Activated CD8-positive, alpha-beta memory T cell treated with anti-CD3 and anti-CD28 coated beads for 4 hours (primary cell): ENCODE measurements at places on chromosomes 3 and 15.

GRCh38 chr15:51085764-51086163, 8.9 kb downstream of the TNFAIP8L3 start:
- no peak for DNase-seq

DNA sequence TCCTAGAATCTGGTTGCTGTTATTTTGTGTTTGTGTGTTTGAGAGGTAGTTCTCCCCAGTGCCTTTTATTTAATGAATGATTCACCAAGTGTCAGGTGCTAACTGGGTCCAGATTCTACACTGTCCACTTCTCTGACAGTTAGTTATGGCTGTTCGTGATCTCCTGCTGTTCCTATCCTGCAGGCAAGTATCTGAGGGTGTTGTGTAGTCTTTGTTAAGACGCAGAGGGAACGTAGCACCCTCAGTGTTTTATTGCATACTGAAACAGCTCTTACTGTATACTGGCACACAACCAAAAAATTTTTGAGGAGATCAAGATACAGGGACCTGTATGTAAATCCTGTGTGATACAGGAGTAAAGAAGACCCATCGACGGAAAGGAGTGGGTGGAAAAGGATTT, 1271.3 kb downstream of the ROBO1 start:
- DNase-seq: no peak

DNA sequence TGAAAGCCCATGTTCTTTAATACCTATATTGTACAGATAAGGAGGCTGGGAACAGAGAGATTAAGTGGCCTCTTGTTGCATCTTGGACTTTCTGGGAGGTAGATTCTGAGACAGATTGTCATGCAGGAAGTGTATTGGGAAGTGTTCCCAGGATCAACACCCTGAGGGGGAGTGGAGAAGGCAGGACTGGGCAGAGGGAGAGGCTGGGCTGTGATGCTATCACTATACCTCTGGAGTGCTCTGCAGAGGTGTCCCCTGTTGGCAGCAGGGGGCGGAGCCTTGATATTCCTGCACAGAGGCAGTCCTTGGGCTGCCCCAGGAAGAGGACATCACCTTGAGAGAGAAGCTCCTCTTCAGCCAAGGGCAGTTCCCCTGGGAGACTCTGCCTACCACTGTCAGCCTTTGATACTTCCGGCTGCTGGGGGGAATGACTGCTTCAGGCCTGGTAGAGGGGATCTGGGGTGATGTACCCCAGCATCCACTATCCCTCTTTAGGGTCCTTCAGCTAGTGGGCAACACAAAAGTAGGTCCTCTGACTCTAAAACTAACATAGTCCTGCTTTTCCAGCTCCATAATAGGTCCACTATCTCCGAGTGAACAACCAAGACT, 97.4 kb upstream of the RNU6-1 start:
- DNase-seq: no peak

DNA sequence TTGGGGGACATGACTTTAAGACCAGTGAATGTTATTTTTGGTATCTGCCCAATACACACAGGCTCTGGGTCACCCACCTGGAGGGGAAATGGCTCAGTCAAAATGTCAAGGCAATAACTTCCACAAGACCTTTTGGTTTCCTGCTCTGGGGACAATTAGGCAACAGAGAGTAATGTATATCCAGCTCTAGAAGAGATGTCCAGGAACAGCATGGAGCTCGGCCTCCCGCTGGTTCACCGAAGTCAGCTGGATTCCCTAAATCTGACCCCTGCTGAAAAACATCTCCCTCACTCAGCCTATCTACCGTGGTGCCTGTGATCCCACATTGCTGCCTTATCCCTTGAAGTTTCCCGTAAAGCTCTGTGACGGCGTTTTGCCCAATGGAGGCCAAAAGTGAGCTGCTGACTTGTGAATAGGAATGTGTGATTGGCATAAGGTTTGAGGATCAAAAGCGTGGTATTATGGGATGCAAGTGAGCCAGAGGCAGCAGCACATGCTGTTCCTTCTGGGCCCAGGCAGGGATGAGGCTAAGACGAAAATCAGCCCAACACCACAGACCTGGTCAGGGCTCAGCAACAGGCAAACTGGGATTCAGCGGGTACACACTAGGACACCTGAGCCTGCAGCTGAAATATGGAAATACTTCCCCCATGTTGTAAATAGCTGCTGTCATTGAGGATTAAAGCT, 47.2 kb upstream of the SLC6A11 start:
- DNase-seq: no peak

DNA sequence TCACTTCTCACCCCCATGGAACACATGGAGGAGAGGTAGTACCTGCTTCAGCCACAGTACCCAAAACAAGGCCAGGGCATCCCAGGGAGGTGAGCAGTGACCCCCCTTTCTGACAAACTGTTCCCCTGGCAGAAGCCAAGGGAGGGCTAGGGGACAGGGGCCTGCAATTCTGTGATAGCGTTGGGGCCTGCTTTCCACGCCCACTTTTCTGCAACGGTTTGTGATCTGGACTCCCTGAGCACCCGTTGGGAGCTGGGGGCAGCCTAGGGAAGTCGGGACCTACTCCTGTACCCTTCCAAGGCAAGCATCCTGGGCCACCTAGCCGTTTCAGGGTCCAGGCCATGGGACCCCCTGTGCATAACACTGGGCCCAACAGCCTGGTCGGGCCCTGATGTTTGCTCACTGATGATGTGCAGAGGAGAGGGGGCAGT, 996 bp upstream of the DNAJA4 start:
- no peak for DNase-seq

DNA sequence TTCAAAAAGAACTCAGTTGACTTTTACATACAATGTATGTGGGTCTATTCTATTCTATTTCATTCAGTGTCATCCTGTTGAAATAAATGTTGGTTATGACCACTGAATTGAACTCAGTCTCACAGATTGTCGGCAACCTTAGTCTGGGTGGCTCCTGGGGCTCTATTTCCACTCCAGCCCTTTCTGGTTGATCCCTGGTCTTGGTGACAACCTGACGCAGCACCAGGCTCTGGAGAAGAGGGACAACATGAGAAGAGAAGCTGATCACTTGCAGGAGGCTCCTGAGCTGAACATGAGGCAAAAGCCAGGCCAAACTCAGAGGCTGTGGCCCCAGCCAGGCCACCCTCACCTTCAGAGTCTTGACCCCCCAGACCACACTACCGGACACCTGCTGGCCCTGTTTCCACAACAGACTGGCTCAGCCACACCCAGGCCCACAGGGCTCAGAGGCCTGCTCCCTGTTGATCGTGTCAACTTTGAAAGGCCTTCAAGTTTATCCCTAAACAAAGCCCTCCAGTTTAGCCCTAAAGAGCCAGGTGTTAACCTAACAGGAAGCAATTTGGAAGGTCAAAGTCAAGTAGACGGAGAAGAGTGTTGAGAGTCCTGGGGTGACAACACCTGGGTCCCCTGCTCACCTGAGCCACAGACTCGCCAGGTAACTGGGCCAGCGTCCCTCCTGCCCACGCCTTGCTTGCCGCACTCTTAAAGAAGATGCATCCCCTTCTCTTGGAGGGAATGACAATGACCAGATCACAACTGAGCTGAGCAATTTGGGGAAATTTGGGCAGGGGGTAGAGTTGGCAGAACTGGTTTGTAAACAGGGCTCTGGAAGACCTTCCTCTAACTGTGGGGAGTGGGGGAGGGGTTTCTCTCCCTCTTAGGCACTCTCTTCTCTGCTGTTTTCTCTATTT, 15.4 kb upstream of the MUC20 start:
- DNase-seq: no peak

DNA sequence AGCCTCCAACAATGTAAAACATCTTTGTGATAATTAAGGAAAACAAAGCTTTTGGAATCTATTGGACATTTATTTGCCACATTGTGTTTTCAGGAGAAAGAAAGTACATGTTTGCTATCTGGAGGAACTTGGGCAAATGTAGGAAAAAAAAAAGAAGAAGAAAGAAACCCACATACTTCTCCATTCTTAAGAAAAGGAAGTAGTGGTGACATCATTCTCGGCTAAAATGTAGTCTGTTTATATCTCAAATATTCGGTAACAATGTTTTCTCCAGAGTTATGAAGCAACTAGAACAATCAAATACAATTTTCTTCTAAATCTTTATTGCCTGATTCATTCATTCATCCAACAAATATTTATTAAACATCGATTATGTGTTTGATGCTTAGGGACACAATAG, 2.3 kb upstream of the TGFBR2 start:
- no peak for DNase-seq

- DNase-seq: no peak
These were observed 176.7 kb downstream of the DIPK2A start for GRCh38 chr3:144148356-144148755.

GRCh38 chr3:50584391-50584790, 15.1 kb downstream of the HEMK1 start:
- DNase-seq: no peak

- DNase-seq: no peak
These were observed 220.7 kb upstream of the SEMA6D start for GRCh38 chr15:47496343-47497185.

DNA sequence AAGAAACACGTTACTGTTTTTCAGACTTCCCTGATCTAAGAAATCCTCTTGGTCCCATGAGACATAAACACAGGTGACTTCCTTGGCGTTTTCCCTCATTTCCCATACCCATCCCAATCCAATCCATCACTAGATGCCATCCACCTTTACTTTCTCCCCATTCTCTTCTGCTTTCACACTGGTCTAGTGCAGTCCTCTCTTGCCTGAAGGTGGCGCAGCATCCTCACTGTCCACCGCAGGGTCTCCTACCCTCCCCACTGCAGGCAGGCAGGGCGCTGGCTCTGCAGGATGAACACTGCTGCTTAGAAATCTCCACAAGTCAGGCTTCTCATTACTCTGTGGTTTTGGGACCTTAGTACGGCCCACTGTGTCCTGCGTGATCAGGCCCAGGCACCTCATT, 58.2 kb downstream of the RAB7A start:
- no peak for DNase-seq

- DNase-seq: no peak
These were observed 456.6 kb downstream of the SHQ1 start for GRCh38 chr3:72391659-72392058.

DNA sequence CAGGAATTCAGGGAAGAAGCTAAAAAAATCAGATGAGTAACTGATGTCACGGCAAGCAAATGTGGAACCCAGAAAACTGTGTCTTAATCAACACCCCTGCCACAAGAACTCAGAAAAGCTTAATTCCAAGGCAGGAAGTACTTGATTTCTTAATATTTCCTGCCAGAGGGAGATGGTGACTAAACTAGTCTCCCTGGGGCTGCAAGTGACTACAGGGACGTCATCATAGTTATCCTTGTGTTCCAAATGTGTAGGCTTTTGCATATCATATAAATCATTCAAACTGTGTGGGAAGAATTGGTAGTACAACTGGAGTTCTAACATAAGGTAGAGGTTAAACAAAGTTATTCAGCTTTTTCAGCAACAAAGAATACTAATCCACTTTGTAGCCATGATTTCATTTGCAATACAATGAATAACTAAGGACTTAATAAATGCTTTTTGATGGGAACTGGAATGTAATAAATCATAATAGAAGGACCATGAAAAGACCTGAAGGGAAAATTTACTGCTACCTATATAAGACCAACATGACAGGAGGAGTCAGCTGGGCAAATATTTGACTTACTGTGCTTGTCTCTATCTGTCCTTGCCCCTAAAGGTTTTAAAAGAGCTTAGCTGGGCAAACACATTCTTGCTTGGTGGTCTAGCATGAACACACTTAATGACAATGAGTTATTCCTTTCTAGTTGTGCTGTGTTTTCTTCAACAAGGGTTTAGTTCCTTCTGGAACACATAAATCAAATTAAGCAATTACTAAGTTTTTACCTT, 76.0 kb upstream of the NECTIN3 start:
- no peak for DNase-seq

DNA sequence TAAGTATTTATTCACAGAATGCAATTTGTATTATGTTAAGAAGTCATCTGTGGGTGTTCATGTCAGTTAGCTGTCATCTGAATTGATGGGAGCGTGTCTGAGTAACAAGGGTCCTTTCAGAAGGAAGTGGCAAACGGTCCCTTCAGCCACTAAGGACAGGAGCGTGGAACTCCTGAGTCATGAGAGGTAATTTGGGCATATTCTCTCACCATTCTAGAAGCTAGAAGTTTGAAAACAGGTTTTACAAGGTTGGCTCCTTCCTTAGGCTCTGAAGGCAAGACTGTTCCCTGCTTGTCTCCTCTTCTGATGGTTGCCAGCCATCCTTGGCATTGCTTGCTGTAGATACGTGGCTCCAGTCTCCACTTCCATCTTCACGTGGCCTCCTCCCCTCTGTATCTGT, 19.7 kb downstream of the ABHD2 start:
- no peak for DNase-seq

GRCh38 chr3:184229394-184230080, at the start of gene VWA5B2:
Gene VWA5B2 (plus strand): TSS chr3:184229585. CDS start chr3:184230529, 944 bp downstream.
- DNase-seq: peak; percentile 44

DNA sequence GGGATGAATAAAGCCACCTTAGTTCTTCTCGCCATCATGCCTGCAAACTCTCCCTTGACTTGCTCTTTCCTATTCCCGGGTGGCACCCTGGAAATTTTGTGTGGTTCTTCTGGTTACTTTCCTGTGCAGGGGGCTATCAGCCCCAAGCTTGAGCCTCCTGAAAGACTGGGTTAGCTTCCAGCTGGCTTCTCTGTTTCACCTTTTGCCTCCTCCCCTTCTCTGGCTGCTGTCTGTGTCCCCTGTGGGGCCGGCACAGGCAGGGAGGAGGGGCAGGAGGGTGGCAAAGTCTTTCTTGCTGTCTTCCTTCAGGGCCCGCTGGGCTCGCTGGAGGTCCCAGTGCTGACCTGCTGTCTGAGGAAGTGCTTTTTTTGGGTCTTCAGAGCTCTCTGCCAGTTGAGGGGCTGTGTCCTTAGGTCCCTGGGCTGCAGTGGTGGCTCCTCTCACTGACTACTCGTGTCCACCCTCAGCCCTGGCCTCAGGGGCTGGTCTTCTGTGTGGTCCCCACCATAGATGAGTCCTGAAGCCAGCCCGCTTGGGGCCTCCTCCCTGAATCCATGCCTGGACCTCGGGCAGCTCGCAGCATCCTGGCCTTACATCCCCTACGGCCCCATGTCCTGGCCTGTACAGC, 196.5 kb downstream of the KLF13 start:
- DNase-seq: no peak

DNA sequence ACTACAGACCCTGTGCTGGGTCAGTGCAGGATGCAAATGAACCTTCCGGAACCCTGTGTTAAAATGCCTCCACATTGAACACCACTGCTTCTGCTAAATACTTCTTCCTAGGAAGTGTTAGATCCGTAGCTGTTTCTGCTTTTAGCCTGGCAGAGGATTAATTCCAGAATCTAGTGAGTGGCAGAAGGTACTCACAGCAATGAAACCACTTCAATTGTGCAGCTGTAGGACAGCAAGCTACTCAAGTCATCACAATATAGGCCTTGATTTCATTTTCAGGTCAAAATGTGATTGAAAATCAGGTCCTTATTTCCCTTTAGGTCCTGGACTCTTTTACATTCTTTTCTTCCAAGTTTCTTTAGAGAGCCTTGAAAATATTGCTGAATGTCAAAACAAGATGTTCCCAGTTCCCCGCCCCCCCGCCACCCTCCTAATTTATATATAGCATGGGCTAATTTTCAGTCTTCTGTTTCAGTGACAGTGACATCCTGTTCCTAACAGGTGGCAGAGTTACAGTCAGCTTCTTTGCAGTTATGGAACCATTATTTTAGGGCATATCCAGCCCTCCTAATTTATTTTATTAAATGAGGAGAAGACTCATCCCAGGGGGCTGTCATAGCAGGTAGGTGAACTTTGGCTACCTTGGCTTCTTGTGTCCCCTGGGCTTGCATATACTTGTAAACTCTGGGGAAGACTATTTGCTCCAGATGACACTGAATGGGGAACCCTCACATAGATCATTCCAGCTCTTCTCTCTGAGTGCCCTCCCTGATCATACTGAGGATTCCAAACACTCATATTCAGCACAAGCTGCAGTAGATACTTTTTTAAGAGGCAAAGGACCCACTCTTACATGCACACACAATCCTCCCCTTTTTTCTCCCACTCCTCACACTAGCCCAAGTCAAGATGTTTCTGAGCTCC, 28.0 kb upstream of the ARNT2 start:
- DNase-seq: no peak
